GF-D8 (cell line): ENCODE measurements at places on chromosomes 11 and 22.

- no peak for DNase-seq
Measured at GRCh38 chr11:32154275-32154674, 63.4 kb downstream of the RCN1 start.

- no peak for DNase-seq
Measured at GRCh38 chr11:12148882-12149281, 38.5 kb downstream of the MICAL2 start.

DNA sequence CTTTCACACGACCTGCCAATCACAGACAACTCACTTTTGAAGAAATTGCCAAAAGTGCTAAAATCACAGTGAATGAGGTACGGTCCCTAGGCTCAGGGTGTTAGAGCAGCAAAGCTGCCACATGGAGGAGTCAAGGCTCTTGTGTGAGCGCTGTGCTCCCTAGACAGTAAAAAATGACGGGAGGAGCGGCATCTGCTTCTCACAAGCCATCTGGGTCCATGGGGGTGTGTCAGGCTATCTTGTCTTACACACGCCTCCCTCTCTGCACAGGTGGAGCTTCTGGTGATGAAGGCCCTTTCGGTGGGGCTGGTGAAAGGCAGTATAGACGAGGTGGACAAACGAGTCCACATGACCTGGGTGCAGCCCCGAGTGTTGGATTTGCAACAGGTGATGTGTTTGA, 14.8 kb downstream of the PSMD13 start:
- no peak for DNase-seq

GRCh38 chr11:71193431-71193830, 58.9 kb downstream of the SHANK2 start:
- DNase-seq = no peak

DNA sequence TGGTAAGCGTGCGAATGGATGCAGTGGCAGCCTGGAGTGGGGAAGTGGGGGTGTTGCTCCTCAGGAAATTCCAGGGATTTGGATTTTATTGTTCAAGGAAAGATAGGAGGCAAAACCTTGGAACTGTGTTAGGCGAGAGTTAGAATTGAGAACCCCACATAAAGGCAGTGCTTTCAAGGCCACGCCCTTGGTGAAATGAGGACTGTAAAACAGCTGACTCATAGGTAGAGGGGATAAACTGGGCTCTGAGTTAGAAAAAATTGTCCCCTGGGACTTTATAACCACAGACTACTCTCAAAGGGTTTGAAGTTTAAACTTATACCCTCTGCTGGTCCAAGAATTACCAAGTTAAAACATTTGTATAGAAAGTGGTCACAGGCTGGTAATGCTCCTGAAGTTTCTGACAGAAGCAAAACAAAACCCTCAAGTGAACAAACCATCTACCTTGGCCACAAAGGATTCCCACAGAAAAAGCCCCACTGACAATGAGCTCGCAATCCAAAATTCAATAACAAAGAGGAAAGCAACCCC, 250.3 kb upstream of the TBCEL start:
- no peak for DNase-seq

DNA sequence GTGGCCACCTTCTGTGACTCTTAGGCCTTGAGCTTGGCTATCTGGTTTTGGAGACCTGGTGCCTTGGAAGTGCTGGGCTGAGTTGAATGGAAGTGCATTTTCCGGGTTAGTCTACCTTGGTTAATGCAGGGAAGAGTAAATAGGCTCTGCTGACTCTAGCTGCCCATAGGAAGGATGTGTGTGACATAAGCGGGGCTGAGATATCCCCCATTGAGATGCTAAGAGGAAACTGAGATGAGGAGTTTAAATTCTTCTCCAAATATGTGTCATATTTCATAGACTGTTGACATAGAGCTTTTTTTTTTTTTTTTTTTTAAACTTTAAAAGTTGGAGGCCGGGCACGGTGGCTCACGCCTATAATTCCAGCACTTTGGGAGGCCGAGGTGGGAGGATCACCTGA, 30.8 kb downstream of the ZNRF3 start:
- DNase-seq = no peak

GRCh38 chr11:110128161-110128560, 35.0 kb downstream of the ZC3H12C start:
- DNase-seq = no peak

- no peak for DNase-seq
Measured at GRCh38 chr11:8095806-8096522, 15.0 kb downstream of the TUB start.

DNA sequence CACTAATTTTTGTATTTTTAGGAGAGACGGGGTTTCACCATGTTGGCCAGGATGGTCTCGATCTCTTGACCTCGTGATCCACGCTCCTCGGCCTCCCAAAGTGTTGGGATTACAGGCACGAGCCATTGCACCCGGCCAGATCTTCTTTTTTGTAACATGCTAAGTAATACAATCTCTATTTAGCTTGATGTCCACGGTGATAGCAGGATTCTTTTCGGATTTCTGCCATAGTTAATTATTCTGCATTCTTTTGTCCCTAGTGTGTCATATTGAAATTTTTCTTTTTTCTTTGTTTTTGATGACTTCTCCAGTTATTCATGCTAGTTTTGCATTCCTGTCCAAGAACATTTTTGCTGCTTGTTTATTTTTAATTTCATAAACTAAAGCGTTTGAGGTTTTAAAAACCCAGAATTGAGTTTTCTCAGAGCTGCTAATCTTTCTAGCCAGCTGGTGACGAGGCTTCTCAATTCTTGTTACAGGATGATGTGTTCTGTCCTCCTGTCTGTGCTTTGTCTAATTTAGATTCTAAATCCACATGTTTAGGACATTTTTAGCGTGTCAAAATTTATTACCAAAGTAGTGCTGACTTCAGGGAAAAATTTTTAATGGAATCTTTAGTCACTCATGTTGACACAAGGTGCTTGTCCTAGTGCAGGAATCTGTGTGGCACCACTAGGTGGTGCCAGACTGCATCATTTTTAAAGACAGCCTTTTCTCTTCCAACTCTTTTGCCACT, 21.8 kb downstream of the NF2 start:
- peak; percentile 39 for DNase-seq
